ENCODE measurements at places on chromosomes 12 and 14.

DNA sequence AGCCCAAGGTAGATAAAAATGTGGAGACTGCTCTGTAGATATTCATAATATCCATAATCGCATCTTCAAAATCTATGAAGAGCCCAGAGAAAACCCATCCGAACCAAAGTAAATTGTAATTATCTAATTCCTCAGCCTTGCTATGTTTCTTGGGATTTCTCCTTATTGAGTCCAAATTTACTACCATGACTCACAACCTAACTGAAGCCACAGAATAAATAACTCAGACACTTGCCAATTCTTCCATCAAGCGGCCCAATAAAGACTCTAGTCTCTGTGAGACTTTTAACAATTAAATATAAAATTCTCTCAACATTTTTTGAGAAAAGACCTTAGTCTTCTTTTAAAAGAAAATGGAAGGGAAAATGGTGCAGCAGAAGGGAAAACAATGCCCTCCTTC, 409.8 kb downstream of the DAD1 start:
- no peak for DNase-seq

DNA sequence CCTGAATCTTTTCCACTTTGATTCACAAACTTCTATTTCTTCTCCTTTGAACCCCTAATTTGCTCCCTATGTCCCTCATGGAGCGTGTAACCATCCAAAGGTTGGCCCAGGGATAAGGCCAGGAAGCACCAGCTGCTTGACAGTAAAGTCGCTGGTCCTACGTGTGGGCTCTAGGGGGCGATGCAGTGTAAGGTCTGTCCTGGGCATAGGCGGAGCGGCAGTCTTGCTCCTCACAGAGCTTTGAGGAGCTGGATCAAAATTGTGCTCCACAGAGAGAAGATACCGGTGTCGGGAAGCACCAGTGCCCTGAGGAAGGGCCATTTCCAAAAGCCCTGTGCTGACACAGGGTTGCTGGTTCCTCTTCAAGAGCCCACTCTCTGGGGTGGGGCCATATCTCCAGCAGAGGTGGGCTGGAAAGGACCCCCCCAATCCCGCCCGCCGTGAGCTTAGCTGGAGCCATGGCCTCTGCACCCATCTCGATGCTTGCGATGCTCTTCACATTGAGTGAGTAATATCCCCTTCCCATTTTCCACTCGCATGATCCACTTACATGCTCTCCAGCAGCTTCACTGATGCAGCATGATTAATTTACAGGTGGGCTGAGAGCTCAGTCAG, 49.9 kb upstream of the OR4E1 start:
- peak; percentile 46 for DNase-seq

DNA sequence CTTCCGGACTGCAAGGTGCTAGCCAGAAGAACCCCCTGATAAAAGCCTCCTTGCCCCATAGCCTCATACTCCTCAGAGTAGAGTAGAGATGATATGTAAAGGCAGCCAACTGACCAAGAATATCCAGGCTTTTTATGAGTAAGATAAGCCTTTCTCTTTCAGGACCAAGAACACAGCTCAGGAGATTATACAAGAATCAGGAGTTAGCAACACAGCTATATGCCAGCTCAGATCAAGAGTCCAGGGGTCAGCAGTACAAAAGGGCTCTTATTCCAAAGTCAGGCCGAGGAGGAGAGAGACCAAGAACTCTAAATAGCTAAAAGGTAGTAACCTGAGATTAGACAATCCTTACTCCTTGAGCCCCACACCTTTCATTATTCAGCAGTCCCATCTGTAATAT, 135.3 kb downstream of the BTG1 start:
- no peak for DNase-seq

DNA sequence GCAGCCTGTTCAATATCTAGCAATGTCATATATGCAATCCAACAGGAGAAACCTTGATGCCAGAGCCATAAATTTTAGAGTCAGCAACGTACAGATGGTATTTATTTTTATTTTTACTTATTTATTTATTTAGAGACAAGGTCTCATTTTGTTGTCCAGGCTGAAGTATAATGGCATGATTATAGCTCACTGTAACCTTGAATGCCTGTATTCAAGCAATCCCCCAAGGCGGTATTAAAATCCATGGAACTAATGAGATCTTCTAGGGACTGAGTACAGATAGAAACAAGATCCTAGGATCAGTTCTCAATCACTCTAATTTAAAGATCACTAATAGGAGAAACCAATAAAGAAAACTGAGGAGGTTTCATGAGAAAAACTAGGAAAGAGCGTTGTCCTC, 89.3 kb downstream of the SLCO1B1 start:
- DNase-seq, result no peak

- DNase-seq, result no peak
Observed at GRCh38 chr12:124623344-124624035, 56.1 kb upstream of the NCOR2 start.

- DNase-seq, result no peak
Observed at GRCh38 chr14:24102357-24103048, 8.4 kb downstream of the PCK2 start.

GRCh38 chr12:109967383-109968031, 28.7 kb downstream of the GIT2 start:
- peak; percentile 24 for DNase-seq

DNA sequence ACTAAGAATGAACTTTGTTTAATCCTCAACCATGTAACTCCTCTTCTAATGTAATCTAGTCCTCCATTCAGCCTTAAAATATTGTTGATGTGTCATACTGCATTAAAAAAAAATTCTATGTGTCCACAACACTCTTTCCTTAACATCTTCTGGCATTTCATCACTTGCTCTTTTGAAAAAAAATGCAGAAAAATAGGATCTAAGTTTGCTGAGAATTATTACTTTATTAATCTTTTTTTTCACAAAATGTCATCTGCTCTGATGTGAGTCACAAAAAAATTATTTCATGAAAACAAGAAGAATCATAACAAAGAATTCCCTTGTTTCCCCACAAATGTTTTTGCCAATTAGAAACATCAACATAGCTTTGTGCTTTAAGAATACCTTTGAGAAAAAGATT, 410.1 kb upstream of the MGAT4C start:
- no peak for DNase-seq

GRCh38 chr12:120540445-120540844, 6.3 kb downstream of the RNF10 start:
- no peak for DNase-seq

DNA sequence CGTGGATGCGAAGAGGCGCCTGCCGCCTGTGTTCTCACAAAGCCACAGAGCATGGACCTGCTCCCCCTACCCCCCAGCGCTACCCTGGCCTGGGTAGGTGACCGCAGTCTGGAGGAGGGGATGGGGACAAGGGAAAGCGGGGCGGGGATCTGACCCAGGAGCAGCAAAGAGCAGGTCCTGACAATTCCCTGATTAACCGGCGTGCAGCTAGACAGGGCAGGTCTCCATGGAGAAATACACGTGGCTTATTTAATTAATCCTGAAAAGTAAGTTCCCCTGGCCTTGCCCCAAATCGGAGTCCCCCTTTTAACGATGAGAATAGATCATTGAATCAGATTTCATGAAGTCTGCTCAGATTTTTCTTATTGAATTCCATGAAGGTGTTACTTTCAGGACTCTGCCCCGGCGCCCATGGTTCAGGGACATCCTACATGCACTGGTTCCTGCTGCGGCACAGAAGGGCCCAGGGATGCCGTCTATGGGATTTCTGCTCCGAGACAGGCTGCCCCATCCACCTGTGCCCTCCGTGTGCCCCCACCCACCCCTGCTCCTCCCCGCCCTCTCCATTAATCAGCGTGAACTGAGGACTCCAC, 251.0 kb upstream of the SFSWAP start:
- no peak for DNase-seq

DNA sequence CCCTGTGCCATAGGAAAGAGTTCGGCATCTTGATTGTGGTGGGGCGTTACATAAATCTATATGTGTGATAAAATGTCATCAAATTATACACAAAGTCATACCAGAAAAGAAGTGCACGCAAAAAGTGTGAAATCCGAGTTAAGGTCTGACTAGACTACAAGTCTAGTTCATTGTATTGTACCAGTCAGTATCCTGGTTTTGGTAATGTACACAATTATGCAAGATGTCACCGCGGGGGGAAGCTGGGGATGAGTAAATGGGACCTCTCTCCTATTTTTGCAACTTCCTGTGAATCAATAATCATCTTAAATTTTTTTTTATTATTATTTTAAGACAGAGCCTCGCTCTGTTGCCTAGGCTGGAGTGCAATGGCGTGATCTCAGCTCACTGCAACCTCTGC, 43.2 kb upstream of the BCL11B start:
- DNase-seq, result no peak
